ENCODE measurements at places on chromosomes 6 and 20.

GRCh38 chr6:155284775-155285174, 21.0 kb downstream of the CLDN20 start:
- no peak for DNase-seq

DNA sequence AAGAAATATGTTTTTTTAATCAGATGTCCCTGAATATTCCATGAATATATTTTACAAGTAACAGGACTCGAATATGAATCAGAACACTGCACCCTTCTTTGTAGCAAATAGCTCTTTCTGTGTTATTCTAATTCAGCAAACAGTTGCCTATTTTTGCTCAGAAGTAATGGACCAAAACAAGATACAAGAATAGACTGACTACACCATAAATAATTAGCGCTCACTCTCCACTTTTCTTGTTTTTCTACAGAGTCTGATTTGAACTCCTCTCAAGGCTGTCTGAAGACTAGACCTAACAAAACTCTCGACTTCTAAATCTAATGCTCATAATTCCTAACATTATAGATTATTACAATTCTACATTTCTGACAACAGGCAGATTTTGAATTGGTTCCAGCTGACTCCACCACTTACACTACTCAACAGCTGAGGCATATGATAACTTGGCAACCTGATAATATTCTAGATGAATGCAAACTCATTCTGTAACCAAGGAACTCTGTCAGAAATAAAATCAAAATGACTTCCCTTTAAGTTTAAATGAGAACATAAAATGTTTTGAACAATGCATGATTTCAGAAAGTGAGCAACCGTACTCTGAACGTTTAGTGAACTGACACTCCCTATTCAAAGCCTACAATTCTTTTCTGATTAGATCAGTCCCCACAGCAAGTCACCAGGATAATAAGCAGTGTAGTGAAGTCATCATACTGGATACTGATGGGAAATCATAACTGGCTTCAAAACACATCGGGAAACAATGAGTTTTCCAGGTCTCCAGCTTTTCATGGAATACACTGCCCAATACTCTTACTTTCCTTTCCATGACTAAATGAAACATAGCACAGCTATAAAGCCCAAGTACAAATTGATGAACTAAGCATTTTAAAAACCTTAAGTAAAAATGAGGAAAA, 114.2 kb upstream of the BEND6 start:
- DNase-seq = no peak

DNA sequence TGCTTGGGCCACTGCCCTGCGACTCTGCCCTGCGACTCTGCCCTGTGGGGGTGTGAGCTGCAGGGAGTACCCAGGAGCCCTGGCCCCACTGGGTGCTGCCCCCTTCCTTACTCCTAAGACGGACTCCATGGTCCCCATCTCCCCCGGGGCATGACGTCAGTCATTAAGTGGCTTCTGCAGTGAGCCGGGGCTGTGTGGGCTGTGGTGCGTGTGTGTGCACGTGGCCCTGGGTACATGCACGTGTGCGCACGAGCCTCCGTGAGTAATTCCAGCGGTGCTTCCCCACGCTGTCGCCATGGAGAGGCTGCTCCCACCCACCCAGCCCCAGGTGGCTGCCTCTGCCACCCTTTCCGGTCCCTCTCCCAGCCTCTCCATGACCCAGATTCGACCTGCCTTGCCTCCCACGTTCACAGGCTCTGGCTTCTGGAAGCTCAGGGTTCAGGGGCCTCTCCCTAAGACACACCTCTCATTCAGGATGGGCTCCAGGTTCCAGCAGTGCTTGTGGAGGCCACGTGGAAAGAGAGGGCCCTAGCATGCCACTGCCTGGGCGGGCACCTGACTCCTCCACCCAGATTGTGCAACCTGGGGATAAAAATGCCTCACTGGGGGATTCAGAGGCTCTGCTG, 88.3 kb downstream of the DLGAP4 start:
- DNase-seq = no peak

- DNase-seq = no peak
Measured at GRCh38 chr20:49737260-49737659, 23.6 kb upstream of the B4GALT5 start.

DNA sequence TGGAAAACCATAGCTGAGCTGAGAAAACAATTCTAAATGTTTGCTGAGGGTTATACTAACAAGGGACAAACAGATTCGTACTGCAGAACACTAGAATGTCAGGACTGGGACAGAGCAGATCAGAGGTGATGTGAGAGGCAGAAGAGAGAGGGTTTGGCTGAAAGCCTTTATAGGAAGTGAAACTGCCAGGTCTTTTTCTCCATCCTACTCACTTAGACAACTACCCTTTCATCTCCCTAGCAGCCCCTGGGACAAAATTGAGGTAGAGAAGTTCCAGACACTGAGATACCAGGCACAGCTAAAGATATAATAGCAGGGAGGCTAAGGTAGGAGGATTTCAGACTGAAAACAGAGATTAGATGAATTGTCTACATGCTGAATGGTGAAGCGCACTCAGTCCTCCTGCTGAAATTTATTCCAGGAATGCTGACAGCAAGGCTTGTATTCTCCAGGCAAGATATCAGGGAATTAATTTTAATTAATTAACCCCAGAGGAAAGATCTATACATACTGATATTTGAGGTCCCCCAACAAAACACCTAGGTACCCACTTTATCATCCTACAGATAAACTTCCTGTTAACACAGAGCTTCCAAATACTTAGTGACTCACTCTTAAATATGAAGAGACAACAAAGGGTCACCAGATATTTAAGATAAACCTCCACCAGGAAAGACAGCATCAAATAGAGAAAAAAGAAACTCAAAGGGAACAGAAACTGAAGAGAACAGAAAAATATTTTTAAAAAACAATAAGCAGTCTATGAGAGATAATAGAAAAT, 12.6 kb upstream of the EIF2S2 start:
- DNase-seq = no peak

GRCh38 chr6:111727802-111728201, 122.1 kb upstream of the TRAF3IP2 start:
- DNase-seq = no peak

DNA sequence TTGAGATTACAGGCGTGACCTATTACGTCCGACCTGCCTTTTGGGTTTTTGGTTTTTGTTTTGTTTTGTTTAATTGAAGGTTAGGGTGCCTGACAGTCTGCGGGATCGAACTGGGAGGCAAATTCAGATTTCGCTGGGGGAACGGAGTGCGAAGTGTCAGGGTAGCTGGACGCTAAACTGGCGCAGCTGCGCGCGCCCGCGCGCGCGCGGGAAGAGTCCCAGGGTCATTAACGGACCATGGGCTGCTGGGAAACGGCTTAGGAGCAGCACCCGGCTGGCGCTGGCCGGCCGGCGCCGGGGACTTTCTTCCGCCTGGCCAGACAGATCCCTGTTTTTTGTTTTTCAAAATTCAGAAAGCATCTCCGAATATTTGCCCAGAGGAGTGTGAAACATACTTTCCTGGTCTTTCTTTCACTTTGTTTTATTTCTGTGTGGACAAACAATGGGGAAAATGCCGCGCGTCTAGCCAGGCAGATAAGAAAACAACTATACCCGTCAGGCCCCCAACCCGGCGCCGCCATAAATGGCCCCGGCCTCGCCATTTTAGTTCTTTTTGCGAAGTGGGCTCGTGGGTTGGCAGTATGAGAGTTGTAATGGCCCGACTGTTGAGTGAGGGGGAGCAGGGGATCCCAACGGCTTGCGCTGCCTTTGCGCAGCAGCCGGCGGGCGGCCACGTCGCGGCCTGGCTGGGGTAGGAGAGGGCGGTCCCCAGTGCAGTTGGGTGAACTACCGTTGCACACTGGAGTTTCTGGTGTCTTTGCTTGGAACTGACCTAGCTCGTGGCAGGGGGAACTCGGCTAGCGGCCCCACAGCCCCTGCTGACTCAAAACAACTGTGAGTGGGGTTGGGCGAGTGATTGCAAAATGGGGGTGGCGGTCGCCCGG, 7.1 kb downstream of the HSPA1B start:
- DNase-seq = peak; percentile 82

DNA sequence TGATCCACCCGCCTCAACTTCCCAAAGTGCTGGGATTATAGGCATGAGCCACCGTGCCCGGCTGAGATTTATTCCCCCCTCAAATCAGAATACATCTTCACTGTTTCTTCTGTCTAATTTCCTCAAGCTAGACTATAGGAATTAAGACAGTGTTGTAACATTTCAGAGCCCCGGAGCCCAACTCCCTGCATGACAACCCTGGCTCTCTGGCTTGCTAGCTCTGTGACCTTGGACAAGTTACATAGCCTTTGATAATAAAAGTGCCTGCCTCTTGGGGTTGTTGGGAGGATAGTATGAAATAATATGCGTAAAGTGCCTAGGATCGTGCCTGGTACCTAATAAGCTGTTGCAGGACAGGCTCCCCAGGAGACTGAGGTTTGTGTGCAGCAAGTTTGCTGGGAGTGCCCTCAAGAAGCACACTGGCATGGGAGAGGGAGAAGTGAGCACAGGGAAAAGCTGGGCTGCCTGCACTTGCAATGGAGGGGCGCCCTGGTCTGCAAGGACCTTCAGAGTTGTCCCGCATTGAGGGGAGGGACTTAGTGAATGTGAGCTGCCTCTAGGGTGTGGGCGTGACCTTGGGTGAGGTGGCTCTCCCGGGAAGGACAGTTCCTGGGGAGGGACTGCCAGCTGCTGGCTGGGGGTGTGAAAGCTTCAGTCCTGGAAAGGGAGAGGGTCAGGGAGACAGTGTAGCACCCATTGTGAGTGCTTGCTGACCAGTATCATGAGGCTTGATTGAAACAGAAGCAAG, 43.4 kb downstream of the TAF8 start:
- no peak for DNase-seq

- no peak for DNase-seq
Measured at GRCh38 chr6:68173616-68174015, 461.5 kb upstream of the ADGRB3 start.

DNA sequence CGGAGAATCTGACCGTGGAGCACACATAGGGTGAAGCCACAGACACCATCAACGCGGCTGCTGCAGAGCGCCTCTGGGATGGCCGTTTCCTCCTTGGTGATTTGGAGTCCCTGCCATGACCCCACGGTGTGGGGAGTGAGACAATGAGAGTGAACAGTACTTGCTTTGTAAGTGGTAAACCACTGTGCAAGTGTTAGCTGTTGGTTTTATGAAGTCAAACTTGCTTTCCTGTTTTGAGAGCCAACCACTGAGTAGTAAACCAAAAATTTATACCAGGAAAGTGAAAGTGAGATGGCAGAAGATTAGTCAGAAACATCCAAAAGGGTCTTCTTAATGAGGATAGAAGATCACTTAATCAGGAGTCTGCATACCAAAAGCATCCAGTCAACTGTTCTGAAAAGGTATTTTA, 160.7 kb downstream of the FOXC1 start:
- DNase-seq = no peak

GRCh38 chr20:34736106-34736735, 32.1 kb downstream of the TP53INP2 start:
- no peak for DNase-seq

GRCh38 chr6:52790861-52791260, 12.8 kb downstream of the GSTA1 start:
- no peak for DNase-seq

DNA sequence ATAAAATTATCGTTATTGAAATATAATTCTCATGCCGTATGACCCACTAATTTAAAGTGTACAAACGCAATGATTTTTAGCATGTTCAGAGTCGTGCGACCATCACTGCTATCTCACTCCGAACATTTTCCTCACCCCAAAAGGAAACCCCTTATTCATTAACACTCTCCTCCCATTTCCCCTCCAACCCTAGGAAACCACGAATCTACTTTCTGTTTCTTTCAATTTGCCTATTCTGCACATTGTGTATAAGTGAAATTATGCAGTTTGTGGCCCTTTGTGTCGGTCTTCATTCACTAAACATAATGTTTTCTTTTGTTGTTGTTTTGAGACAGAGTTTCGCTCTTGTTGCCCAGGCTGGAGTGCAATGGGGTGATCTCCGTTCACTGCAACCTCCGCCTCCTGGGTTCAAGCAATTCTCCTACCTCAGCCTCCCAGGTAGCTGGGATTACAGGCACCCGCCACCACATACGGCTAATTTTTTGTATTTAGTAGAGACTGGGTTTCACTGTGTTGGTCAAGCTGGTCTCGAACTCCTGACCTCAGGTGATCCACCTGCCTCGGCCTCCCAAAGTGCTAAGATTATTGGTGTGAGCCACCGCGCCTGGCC, 99.7 kb upstream of the ZNF217 start:
- DNase-seq = no peak

- no peak for DNase-seq
Measured at GRCh38 chr6:51792273-51793030, 295.0 kb downstream of the PKHD1 start.

DNA sequence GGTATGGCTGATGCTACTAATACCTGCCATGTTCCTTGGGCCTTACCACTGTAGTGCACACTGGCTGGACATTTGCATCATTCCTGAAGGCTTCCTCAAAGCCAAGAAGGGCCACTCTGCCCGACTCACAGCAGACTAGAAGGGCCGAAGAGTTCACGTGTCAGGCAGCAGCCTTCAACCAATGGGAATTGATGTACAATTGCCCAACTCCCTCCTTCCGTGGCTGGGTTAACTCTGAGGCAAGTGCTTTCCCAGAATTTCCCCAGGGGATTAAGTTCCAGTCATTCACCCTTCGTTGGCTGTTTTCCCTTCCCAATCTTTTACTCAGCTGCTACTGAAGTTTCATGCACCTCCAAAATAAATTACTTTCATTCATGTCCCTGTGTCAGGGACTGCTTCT, 29.8 kb downstream of the PSMB9 start:
- DNase-seq = no peak

- no peak for DNase-seq
Measured at GRCh38 chr6:107870381-107870780, 46.3 kb upstream of the SCML4 start.

DNA sequence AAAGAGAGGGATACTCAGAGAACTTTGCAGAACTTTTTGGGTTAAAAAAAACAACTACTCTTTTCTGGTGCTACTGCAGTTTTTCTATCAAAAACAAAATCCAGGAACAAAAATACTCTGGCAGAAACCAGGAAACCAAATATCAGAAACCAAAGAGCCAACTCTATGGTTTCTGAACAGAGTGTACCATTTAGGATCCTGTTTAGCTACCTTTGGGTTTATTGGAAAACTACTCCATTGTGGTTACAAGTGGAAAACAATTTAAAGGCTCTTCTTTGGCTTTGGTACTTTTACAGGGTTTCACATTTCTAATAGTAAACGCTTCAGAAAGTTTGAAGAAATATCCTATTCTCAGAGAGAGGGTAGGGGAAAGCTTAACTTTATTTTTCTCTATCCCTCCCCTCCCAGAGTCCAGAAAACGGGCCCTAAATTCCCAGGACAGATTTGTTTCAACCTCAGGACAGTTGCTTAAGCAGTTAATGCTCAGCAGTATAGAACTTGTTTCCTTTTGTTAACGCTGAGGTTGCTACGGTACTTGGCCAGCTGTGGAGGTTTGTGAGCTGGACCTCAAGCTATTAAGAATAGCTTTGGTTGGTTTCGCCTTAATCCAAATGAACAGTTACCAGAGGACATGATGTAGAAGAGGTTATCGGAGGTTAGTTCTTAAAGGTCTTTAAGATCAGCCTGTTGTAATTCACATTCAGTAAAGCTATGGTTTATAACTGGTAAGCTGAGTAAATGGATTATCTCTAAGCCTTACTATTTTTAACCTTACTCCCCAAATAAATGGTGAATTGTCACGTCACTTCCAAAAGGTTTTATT, 47.9 kb downstream of the FOXO3 start:
- no peak for DNase-seq

Measured in NCI-H1930 (cell line).